Colonic mucosa (tissue), 4 donors: ENCODE measurements at places on chromosomes 6 and 20.
A peak's percentile ranks its signal among the peaks of the same experiment; 100 is the strongest.

DNA sequence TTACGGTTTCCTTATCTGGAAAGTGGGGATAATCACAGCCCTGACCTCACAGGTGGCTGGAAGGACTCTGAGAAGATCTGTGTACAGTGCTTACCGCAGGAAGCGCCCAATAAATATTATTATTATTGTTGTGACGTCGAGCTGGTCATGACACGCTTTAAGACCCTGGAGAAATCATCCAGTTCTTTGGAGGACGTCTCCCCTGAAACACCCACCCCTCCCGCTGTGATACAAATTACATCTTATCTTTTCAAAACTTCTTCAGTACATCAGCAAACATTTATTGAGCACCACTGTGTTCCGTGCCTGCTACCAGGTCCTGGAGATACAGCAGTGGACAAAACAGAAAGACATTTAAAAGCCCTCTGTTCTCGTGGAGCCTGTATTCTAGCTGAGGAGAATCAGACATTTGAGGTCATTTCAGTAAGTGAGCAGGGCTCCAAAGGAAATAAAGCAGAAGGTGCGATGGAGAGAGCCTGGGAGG is 118.7 kb downstream of the CEBPB start:
- DNase-seq = no peak

GRCh38 chr20:24720957-24721356 is 228.1 kb upstream of the CST7 start:
- DNase-seq = no peak

DNA sequence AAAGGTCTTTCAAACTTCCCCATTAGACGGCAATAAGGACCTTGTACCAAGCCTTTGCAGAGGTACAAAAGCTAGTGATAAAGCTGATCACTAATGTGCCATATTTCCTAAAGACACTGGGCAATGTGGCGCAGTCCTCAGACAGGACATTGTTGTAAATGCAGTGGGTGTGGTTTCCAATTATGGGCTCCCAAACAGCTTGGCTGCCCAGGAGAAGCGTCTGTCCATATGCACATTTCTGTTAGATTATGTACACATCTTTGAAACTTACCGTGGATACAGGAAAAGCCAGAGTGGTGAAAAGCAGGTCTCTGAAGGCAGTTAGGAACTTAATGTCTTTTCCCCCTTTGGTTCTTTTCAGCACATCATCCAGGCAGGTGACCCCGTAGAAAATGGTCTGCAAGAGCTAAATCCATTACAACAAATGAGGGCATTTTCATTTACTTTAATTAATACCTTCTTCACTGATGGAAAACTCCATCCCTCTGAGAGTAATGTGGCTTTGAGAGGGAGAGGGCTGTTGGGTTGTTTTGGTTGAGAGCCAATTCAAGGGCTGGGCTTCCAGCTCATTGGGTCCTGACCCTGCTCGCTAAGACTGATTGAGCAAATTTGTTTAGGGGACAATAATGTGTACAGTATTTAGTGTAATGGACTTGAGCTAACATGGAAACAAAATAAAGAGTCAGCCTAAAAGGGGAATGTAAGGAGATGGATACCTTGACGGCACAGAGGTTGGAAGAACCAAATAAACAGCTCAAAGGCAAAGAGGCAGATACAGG is 10.4 kb downstream of the ADTRP start:
- DNase-seq = no peak

DNA sequence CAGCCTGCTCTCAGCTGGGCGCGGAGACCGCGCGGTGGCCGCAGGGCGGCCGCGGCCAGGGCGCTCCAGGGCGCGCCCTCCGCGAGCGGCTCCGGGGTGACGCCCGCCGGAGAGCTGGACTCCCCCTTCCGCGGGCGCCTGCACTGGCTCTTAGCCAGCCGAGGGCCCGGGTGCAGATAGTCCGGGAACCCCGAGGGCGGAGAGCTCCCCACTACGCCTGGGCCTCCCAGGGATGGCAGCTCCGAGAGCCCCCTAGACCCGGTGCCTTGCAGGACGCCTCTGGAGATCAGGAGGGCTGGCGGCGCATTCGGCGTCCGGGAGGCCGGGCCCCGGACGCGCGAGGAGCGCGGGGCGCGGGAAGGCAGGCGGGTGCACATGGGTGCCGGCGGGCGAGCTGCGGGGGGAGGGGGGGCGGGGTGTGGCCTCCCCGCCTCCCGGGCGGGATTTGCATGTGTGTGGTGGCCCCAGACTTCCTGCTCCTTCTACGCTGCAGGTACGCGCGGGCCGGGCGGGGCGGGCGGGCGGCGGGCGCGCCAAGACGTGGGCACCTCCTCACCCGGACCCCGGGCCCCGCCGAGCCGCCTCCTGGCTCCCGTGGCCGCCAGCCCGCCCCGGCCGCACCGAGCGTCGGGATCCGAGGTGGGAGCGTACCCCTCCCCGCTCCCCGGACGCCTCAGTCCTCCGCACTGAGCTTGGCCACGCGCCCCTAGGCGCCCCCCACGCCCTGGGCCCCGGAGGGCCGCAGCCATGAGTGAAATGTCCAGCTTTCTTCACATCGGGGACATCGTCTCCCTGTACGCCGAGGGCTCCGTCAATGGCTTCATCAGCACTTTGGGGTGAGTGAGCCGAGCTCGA is at the start of gene ITPR3:
ITPR3 (plus strand) TSS at position 467 of the 855 bp plus-strand sequence; CDS start at position 748, 281 bp downstream.
- peak; percentile 77 for DNase-seq

DNA sequence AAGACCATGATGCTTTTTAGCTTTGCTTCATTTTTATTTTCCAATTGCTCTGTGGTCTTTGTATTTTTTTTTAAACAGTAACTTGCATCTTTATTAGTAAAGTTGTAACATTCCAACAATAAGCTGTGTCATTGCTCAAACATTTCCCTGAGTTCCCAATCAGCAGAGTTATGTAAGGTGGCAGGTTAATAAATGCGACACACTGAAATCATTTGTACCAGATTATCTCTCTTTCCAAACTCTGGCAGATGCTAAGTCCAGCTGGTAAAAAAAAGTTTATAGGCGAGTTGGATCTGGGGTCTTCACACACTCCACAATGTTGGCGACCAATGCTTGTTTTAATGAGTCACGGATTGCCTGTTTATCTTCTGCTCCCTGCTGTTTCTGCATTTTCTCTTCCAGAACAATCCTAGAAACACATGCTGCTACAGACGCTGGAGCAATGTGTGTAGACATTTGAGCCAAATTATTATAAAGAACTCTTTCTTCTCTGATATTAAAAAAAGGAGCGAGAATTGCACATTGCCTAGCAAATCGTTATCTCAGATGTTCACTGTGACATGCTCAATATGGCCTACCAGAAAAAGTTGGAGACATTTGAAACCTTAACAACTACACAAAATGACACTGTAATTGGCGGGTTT is 113.6 kb upstream of the IFNGR1 start:
- no peak for DNase-seq

DNA sequence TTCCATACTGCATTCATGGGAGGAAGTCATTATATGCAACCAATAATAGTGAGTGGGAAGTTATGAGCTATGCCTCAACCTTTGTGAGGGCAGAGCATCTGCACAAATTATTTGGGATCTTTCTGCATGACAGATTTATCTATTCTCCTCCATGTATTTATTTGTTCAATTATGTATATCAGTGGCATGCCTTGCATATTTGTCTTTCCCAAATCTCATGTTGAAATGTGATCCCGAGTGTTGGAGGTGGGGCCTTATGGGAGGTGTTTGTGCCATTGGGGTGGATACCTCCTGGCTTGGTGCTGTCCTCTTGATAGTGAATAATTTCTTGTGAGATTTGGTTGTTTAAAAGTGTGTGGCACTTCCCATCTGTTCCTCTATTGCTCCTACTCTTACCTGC is 1246.0 kb upstream of the CITED2 start:
- DNase-seq = no peak

- no peak for DNase-seq
Observed at GRCh38 chr6:8664070-8664469, 228.7 kb upstream of the SLC35B3 start.

DNA sequence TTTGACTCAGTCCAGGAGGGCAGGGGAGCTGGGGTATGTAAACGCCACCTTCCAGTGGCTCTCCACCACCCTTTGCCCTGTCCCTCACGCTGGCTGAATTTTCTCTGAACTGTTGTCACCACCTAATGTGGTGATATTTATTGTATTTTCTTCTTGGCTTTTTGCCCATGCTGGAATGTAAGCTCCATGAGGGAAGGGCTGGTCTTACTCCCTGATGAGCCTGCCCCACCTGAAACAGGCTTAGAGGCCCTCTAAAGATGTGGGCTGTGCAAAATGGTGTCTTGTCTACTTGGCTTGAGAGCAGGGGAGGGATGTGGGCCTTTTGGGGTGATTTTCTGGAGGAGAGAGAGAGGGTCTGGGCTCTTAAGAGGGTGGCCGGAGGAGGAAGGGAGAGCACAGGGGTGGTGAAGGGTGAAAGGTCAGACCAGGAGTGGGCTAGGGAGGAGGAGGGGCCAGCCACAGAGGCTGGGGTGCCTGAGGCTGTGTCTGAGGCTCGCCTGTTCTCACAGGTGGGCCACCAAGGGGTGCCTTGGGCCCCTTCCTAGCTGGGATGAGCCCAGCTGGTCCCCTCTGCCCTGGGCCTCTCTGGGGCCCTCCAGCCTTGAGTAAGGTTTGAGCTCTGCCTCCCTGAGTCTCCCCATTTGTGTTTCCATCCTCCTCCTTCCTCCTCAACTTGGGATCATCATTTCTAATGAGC is 37.3 kb downstream of the SPDEF start:
- DNase-seq = no peak

- no peak for DNase-seq
Observed at GRCh38 chr6:143163621-143164020, 102.9 kb downstream of the AIG1 start.

- DNase-seq = no peak
Observed at GRCh38 chr6:111653979-111654378, 48.3 kb upstream of the TRAF3IP2 start.

GRCh38 chr6:32216998-32217397 is 6.9 kb downstream of the NOTCH4 start:
- no peak for DNase-seq

- no peak for DNase-seq
Observed at GRCh38 chr6:117907601-117908245, 659 bp downstream of the SLC35F1 start.

DNA sequence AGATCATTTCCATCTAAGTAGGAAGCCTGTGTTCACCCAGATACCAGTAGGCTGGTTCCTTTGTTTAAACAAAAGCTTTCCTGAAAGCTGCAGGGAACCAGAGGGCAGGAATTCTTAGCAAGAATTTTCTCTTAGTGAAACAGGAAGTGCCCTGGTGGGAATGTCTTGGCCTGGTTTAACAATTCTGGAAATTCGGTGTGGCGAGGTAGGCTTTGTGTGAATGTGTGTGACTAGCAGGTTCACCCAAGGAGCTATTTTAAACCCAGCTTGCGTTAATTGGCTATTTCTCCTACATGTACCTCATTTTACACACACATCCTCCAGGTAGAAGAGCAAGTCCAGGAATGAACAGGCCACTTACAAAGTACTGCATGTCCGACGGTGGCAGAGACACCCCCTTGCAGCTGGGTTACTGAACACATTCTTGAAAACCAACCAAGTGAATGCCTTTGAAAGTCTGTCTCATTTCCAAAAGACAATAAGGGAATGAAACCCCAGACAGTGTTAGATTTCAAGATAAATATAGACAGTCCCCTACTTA is 64.6 kb downstream of the GFOD1 start:
- no peak for DNase-seq

DNA sequence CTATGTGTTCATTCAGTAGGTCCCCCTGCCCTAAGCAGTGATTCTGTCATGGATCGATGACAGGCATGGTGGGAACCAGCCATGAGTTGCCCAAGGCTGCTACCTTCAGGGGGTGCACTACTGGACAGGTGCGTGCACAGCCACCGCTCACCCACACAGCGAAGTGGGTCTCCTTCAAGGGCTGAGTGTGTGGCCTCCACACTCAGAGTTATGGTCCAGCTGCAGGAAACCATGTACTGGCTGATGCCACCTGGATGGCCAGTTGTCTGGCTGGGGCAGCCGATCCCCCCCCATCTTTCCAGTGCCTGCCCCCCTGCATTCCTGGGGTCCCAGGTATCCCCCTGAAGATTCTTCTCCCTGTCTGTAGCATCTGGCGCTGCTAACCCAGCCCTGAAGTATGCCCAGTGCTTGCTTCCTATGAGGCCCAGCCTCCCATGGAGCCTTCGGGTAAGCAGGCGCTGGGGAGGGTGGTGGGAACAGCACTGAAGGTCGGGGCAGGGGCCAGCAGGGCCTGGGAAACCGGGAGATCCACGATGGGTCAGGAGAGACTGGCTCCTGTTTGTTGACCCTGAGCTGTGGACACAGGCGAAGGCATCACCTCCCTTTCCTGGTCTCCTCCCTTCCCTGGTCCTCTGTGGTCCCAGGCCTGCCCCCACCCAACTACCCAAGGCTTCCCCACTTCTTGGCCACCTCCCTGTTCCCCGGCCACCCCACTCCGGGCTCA is 106.0 kb downstream of the VEGFA start:
- no peak for DNase-seq

DNA sequence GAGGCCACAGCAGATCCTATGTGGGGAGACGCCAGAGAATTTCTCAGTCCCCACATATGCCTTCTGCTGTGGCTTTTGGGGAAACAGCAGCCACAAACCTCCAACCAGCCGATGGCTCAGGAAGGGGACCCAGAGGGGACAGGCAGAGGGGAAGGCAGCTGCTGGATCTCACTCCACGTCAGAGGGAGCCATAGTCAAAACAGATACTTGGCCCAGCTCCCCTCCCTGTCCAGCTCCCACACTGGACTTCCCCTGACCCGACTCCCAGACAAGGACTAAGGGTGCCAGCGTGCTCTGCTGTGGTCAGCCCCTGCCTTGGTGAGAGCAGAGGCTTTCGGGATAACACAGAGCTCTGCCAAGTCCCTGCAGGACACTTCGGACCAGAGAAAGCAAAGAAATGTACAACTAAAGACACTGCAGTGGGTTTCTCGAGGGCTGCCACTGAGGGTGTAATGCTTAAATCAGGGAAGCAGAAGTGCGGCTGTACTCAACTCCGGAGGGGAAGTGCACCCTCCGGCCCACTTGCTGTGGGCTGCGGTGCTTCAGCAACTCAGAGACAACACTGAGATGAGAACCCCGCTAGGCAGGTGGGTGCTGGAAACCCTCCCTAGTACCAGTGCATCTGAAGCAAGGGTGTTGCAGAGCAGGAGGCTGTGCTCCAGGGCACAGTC is 47.2 kb downstream of the RRBP1 start:
- DNase-seq = no peak

DNA sequence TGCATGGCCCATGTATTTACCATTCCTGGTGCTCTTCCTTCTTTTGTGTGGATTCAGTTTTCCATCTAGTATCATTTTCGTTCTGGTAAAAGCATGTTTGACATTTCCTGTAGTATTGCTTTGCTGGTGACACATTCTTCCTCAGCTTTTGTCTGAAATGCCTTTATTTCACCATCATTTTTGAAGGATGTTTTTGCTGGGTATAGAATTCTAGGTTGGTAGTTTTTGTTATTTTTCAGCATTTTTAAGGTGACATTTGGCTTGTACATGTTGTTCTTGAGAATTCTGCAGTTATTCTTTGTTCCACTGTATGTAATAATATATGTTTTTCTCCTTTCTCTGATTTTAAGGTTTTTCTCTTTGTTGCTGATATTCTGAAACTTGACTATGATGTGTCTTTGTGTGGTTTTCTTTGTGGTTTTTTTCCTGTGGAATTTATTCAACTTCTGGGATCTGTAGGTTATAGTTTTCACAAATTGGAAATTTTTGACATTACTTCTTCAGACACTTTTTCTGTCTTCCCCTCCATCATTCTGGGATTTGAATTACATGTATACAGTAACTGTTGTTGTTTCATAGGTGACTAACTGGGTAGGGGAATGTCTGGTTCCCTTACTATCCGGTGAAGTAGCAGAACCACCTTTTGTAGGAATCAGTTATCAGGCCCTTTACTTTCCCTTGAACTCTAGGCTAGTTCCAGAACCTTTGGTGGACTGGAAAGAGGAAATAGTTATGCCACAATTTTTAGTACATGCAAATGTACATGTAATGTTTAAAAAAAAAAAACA is 30.2 kb downstream of the SNX9 start:
- DNase-seq = no peak
